ENCODE measurements at places on chromosomes 7 and 10.

- DNase-seq: no peak
Measured at GRCh38 chr7:139582671-139583155, 59.2 kb downstream of the CLEC2L start.

GRCh38 chr10:17891435-17891834 lies 60.3 kb upstream of the SLC39A12 start:
- DNase-seq: no peak

DNA sequence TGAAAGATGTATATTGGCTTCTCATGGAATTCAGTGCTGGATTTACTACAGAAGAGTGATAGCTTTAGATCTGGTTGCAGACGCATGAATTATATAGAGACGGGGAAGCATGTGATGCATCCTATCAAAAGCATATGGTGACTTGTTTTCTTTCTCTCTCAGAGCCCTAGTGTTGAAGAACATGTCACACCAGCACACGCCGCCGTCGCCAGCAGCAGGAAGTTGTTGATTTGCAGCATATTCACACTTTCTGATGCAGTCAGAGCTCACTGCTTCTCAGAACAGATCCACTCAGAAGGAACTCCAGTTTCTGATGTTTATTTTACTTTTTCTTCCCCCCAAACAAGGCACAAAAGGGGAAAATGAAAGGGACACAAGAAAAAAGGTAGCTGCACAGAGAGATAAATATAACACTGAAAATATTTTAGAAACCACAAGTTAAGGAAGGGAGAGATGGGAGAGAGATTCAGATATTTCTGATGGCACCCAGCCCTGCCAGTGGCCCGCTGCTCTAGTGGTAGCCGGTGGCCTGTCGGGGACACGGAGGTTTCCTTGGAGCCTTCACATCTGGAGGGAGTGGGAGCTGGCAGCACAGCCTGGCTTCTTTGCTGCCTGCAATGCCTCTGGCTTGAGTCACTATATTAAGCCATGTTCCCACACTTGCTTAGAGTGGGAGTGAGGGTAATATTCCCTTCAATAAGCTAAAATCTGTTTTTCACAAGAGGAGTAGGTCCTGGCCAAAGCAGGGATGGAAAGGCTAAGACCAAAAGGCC lies 123.2 kb downstream of the NRP1 start:
- DNase-seq: no peak

- DNase-seq: no peak
Measured at GRCh38 chr10:45408421-45409319, 34.7 kb downstream of the ALOX5 start.

DNA sequence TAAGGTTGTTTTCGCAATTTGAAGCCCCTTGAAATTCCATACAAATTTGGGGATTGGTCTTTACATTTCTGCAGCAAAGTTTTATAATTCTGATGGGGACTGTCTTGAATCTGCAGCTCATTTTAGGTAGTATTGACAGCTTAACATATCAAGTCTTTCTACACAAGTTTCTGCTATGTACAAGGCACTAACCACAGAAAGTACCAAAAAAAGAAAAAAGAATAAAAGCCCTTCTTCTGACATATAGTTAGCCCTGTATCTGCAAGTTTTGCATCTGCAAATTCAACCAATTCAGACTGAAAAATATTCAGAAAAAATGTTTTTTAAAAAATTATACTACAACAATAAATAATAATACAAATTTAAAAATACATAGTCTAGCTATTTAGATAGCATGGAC lies 15.3 kb downstream of the POT1 start:
- DNase-seq: no peak

DNA sequence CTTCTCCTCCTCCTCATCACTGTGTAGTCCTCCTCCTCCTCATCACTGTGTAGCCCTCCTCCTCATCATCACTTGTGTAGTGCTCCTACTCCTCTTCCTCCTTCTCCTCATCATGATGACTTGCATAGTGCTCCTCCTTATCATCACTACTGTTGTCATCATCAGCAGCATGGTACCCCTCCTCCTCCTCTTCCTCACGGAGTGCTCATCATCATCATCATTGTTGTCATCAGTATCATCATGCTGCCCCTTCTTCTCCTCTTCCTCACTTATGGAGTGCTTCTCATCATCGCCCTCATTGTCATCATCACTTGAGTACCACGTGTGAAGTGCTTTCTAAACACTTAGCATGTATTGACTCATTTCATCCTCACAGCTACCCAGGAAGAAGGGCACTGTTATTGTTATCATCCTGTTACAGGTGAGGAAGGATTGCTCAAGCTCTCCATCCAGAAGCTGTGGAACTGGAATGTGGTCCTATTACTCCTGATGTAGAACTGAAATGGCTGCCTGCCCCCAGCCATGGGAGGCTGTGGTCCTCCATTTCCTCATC lies 122.8 kb upstream of the SHH start:
- no peak for DNase-seq

- DNase-seq: no peak
Measured at GRCh38 chr7:43784030-43784584, 25.6 kb downstream of the BLVRA start.

DNA sequence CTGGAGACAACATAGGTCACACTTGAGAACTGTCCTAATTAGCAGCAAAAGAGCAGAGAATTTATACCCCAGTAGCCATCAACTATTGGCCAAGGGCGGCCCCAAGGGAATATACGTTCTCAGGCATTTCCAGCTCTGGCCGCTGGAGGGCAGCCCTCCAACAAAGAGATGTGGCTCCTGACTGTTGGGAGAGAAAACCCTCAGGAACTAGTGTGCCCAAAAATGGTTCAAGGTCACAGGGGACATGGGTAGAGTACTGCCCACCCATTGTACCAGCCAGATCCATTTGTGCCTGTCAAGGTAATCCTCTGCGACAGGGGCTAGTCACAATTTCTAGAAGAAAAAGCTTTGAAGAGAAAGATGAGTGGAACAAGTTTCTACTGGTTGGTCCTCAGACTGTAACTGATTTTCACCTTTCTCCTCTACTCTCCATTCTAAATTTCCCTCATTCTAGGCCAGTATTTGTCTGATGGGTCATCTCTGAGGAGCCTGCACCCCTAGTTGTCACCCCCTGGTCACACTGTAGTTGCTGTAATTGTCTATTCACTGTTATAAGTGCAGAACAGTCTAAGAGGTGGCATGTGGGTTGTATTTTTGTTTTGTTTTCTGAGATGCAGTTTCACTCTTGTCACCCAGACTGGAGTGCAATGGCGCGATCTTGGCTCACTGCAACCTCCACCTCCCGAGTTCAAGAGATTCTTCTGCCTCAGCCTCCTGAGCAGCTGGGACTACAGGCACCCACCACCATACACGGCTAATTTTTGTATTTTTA lies 14.7 kb upstream of the C7orf33 start:
- peak; percentile 63 for DNase-seq

GRCh38 chr7:117706210-117706609 lies 167.0 kb downstream of the CTTNBP2 start:
- DNase-seq: no peak

- peak; percentile 26 for DNase-seq
Measured at GRCh38 chr10:33142295-33142694, 184.3 kb upstream of the ITGB1 start.

DNA sequence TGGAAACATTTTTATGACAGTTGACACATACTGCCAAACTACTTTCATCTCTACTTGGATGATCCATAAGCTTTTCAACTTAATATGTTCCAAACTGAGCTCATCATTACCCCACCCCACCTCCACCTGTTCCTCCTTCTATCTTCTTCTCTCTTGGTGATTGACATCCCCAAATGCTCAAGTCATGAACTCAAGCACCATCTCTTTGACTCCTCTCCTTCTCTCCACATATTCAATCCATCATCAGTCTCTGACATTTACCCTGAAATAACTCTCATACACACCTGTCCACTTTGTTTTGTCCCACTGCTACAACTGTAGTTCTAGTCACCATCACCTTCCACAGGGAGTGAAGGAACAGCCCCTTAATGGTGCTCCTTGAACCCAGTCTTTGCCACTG lies 43.3 kb downstream of the SGCE start:
- no peak for DNase-seq

GRCh38 chr7:111256391-111256790 lies 165.5 kb downstream of the LRRN3 start:
- no peak for DNase-seq

DNA sequence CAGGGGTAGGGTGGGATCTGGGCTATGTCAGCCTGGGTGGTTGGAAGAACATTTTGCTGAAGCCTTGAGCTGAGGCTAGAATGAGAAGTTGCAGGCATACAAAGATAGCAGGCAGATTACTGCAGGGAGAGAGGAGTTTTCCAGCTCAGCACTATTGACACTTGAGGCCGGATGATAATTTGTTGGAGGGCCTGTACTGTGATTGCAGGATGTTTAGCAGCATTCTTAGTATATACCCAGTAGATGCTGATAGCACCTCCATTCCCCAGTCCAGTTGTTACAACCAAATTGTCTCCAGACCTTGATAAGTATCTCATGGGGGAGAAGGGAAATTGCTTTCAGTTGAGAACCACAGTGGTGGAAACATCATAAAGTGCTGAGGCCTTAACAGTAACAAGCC lies 158.6 kb upstream of the CHRM2 start:
- no peak for DNase-seq

DNA sequence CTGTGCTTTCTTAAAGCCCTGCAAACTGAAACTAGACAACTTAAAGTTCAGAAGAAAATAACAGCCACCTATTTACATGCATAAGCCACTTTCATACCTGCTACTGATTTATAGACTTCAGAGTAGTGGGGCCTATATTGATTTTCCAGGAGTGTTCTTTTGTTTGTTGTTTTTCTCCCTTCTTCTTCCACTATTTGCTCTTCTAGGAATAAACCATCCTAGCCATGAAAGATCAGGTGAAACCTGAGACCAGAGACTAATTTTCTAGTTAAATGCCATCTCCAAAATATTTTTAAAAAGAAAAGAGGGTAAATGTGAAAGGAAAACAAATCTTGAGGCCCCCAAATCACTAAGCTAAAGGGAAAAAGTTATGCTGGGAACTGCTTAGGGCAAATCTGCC lies 72.4 kb upstream of the C1GALT1 start:
- DNase-seq: no peak

DNA sequence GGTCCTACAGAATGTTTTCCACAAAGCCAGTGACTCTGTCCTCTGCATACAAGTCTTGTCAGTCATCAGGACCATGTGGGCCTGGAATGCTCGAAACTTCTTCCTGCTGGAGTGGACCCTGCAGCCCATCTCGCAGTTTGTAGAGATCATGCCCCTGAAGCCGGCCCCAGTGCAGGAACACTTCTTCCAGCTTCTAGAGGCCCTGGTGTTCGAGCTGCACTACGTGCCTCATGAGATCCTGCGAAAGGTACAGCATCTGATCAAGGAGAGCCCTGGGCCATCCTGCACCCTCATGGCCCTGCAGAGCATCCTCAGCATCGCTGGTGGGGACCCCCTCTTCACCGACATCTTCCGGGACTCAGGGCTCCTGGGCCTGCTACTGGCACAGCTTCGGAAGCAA lies 46.5 kb downstream of the WDFY4 start:
- DNase-seq: no peak

DNA sequence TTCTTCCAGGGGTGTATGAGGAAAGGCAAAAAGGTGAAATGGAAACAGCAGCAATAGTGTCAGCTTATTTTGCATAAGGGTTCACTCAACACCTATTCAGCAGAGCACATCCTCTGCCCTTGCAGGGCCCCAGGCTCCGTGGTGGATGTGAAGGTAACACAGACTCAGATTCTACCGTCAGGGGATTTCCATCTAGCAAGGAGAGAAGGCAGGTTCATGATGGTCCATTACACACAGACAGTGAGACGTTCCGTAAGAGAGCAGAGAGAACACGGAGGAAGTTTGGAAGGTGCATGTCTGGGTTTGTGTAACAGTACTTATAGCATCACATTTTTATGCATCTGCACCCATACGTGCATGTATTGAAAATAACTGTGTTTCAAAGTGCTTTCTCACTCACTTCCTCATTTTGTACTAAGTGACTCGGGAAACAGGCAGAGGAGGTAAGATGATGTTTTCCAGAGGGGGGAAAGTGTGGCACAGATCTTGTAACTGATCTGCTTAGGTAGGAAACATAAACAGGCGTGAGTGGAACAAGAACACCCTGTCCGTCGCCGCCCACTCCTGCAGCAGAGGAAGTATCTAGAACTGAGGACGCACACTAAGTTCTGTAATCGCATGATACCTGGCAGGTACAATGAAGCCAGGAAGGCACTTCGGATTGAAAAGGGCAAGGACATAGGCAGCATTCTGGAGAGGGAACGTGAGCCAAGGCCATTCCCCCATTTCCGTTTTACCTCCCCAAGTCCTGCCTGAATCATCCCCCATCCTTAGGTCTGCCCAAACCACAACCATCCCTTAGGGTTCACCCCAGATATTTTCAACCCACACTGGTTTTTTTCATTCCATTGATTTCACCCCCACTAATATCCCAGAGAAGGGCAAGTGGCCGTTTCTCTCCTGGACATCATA lies 1.0 kb upstream of the ENO4 start:
- DNase-seq: no peak

DNA sequence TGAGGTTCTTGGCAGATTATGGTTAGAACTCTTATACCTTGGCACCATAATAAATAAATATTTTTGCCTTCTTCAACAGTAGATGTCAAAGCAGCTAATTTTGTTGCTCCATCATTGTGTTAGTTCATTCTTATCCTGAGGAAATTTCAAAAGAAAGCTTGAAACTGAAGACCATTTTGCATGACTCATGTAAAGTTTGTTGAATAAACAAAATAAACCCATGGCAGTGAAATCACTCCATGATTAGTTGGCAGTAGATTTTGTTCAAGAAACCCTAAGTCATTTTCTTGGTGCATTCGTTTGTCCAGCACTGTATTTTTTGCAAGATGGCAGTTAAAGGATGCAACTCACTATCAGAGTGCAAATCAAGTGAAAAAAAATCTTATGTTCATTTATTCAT lies 91.6 kb downstream of the HECW1 start:
- DNase-seq: no peak

DNA sequence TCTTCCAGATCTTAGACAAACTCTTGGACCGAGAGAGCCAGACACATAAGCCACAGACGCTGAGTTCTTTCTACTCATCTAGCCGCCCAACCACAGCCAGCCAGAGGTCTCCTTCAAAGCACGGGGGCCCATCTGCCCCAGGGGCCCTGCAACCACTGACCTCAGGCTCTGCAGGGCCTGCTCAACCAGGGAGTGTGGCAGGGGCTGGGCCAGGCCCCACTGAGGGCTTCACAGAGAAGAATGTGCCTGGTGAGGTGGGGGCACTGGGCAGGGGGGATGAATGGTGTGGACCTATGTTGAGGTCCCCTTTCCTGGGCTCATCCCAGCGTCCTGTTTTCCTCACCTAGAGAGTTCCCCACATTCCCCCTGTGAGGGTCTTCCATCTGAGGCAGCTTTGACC lies 11.4 kb downstream of the ZSWIM8 start:
- no peak for DNase-seq

Data from heart right ventricle (tissue), 16 donors.